ENCODE measurements at places on chromosomes 4 and X. TPM values are rescaled to one million over a fixed set of nuclear protein-coding genes. Genes with fewer than 3 reads are reported as not detected.

Gene GPR82
- total RNA-seq: not detected

Gene GIMD1
- total RNA-seq: not detected

Gene CYSLTR1
- total RNA-seq: 7.4 TPM

Gene ZAR1
- total RNA-seq: not detected

Gene CCKAR
- not detected for total RNA-seq

GRCh38 chr4:135497563-135498152 is 1296.1 kb upstream of the PABPC4L start:
- H3K4me1 ChIP-seq: no peaks in the 10 kb centered on the region
- H3K27ac ChIP-seq: no peak overlapping the region
- H3K27me3 ChIP-seq: no peaks in the 10 kb centered on the region
- H3K4me3 ChIP-seq: no peak overlapping the region
- no peaks in the 10 kb centered on the region for H3K36me3 ChIP-seq

DNA sequence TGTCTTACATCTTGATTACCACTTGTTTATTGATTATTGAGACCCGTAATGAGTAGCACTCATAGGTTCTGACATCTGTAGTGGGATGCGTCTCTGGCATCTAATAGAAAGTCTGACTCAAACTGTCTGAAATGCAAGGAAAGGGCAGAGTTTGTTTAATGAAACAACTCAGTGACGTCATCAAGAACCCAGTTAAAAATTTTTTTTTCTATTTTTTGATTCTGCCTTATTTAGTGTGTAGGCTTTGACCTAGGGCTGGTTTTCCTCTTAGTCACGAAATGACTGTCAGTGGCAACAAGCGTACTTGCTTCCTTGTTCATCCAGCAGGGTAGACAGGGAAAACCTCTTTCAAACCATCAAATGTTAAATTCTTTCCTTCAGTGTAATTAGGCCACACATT is 3.1 kb upstream of the CDKL5 start:
- DNase-seq: no peak
- H3K4me3 ChIP-seq: no peak overlapping the region
- no peaks in the 10 kb centered on the region for H3K36me3 ChIP-seq
- H3K27ac ChIP-seq: no peak overlapping the region
- no peaks in the 10 kb centered on the region for H3K27me3 ChIP-seq

DNA sequence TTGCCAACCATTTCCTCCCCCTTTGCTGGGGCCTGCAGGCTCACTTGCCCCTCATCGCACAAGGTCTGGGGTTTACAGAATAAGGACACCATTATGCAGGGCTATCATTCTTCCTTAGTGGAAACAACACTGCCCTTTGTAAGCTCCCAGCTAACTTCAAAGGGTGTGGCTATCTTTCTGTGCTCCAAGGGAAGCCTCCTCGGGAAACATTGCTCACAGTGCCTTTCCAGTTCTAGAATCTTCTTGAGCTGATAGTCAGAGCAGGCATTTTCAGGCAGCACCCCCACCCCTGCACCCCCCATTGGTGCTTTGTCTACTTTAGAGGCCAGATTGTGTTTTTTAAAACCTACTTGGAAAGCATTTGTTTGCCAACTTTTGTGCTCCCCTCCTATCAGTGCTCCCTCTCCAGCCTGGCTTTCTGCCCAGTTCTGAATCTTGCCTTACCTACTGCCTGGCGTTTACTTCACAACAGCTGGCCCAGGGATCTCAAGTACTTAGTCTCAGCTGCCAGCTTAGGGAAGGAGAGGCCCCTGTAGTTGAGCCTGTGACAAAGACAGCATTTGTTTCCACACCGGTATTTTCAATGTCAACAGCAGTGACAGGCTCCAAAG is 53.5 kb downstream of the PLAC1 start:
- no peak overlapping the region for H3K27ac ChIP-seq
- H3K36me3 ChIP-seq: no peaks in the 10 kb centered on the region
- H3K4me3 ChIP-seq: no peak overlapping the region
- no peaks in the 10 kb centered on the region for H3K4me1 ChIP-seq

- H3K36me3 ChIP-seq: no peaks in the 10 kb centered on the region
- no peak overlapping the region for H3K27ac ChIP-seq
- H3K4me3 ChIP-seq: no peak overlapping the region
- no peak for DNase-seq
Measured at GRCh38 chrX:9231491-9231890, 197.6 kb upstream of the FAM9B start.

DNA sequence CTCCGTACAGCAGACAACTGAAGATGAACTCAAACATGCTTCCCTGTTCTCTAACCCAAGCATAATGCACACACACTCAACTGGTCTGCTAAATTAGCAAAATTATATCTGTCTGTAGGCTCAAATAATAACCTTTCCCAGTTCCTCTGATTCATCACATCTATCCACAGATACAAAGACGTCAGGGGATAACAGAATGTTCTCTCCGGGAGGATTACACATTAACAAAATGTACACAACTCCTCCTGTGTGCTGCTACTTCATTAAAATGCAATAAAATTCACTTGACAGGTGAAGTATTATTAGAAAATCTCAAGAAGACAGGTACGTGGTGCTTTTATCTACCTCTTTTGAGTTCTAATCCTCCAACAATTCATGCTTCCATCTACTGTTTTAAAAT is 57.4 kb downstream of the FAT1 start:
- no peak overlapping the region for H3K27ac ChIP-seq
- no peaks in the 10 kb centered on the region for H3K27me3 ChIP-seq
- H3K4me1 ChIP-seq: no peaks in the 10 kb centered on the region
- no peak for DNase-seq

DNA sequence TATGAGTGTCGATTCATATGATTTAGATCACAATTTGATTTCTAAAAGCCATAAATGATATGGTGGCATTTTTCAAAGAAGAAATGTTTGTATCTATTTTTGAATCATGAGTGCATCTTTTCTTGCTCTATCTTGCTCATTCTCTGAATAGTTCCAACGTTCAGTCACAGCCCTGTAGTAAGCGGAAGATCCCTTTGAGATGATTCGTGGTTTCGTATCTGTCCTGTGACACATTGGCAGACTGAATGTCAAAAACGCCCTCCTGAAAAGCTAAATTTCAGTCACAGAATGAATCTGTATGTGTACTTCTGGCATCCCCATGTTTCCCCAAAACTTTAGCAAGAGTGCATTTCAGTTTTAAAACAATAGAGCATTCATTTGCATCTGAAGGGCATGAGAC is 1066.9 kb upstream of the TENM3 start:
- DNase-seq: no peak
- H3K4me3 ChIP-seq: no peak overlapping the region
- no peak overlapping the region for H3K27ac ChIP-seq
- no peaks in the 10 kb centered on the region for H3K4me1 ChIP-seq

DNA sequence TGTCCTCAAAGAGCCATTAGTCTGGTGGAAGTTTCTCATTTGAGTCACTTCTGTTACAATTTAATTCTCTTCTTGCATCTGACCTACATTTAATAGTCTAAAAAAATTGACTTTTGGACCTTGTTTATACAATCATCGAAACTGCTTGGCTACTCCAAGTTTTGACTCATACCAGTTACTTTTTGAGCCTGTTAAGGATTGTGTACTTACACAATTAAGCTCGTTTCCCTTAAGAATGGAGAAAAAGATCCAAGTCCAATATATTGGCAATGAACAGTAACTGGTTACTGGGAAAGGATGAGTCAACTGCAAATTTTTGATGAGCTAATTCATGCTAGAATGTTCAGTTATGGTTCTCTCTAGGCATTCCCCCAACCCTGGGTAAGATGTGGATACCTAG is 58.2 kb downstream of the DCX start:
- no peaks in the 10 kb centered on the region for H3K4me1 ChIP-seq
- no peak for DNase-seq
- no peaks in the 10 kb centered on the region for H3K27me3 ChIP-seq
- no peak overlapping the region for H3K27ac ChIP-seq

- H3K36me3 ChIP-seq: no peaks in the 10 kb centered on the region
- H3K27ac ChIP-seq: no peak overlapping the region
- H3K4me3 ChIP-seq: no peak overlapping the region
- H3K4me1 ChIP-seq: no peaks in the 10 kb centered on the region
- DNase-seq: no peak
- H3K27me3 ChIP-seq: no peaks in the 10 kb centered on the region
Measured at GRCh38 chrX:7485061-7485460, 337.1 kb upstream of the PUDP start.

- DNase-seq: peak; percentile 68
- H3K36me3 ChIP-seq: no peaks in the 10 kb centered on the region
- H3K27me3 ChIP-seq: no peaks in the 10 kb centered on the region
Measured at GRCh38 chrX:123961268-123962005, at the start of gene STAG2. Gene STAG2 (plus strand): TSS chrX:123961706. CDS start chrX:124022628, 60,922 bp downstream.

- DNase-seq: no peak
- no peaks in the 10 kb centered on the region for H3K27me3 ChIP-seq
- H3K27ac ChIP-seq: no peak overlapping the region
Measured at GRCh38 chr4:132437117-132437516, 712.0 kb upstream of the PCDH10 start.

GRCh38 chr4:14333616-14334015 is 668.7 kb upstream of the CPEB2 start:
- no peak overlapping the region for H3K4me3 ChIP-seq
- no peaks in the 10 kb centered on the region for H3K27me3 ChIP-seq
- H3K36me3 ChIP-seq: no peaks in the 10 kb centered on the region
- no peak overlapping the region for H3K27ac ChIP-seq
- H3K4me1 ChIP-seq: no peaks in the 10 kb centered on the region

DNA sequence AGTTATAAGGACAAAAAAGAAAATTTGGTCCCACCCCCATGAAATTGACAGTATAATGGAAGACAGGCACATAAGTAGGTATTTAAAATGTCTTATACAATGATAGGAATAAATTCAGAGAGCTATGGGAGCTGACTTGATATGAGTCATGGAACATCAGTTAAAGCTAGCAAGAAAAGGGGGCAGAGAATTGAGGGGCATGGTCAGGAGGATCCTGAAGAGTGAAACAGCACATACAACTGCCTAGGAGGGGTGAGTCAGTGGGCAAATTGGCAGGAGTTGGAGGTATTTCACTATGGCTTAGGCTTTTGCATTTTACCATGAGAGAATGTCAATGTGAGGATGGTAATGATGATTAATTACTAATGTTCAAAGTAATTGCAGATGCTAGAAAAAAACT is 95.4 kb upstream of the BANK1 start:
- DNase-seq: no peak
- no peaks in the 10 kb centered on the region for H3K4me1 ChIP-seq
- H3K36me3 ChIP-seq: no peaks in the 10 kb centered on the region
- H3K27ac ChIP-seq: no peak overlapping the region

DNA sequence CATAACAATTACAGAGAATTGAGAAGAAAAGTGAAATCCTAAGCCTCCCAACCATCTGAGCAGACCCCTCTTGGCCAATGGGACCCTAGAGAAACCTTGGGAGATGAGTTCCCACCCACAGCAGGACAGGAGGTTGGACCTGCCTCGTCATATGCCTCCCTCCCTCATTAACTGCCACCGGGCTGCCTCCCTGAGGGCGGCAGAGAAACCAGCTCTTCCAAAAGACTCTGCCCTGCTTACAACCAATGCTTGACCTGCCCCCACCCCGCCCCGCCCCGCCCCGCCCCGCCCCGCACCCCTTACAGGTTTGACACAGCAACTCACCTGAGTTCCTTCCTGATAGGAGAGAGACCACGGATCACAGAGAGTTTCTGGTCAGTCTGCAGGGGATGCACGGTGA is 86.1 kb downstream of the ADRA2C start:
- H3K27me3 ChIP-seq: no peaks in the 10 kb centered on the region
- no peaks in the 10 kb centered on the region for H3K4me1 ChIP-seq
- no peak overlapping the region for H3K27ac ChIP-seq
- no peak for DNase-seq

DNA sequence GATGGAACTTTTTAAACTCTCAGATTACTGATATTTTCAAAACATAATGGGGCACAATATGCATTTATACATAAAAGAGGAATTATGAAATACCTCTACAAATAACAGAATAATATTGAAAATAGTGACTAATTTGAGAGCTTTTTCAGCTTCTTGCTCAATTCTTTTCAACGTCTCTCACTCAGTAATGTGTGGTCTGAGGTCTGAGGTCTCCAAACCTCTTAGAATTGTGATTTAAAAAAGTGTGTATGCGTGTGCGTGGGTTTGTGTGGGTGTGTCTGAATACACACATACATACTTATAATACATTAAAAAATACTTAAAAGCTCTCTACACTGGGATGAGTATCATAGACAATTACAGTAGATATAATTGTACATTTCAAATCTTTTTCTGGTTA is 7.9 kb downstream of the NDNF start:
- no peak overlapping the region for H3K4me3 ChIP-seq
- no peak for DNase-seq
- H3K36me3 ChIP-seq: no peaks in the 10 kb centered on the region
- H3K27me3 ChIP-seq: no peaks in the 10 kb centered on the region
